Activated CD4-positive, CD25-positive, alpha-beta regulatory T cell treated with anti-CD3 and anti-CD28 coated beads, Interleukin-2, amount 50 U/mL, for 24 hours (primary cell): ENCODE measurements at places on chromosomes 2 and 18.

- ATAC-seq, result no peak
Observed at GRCh38 chr2:213740453-213740852, 456.2 kb downstream of the SPAG16 start.

DNA sequence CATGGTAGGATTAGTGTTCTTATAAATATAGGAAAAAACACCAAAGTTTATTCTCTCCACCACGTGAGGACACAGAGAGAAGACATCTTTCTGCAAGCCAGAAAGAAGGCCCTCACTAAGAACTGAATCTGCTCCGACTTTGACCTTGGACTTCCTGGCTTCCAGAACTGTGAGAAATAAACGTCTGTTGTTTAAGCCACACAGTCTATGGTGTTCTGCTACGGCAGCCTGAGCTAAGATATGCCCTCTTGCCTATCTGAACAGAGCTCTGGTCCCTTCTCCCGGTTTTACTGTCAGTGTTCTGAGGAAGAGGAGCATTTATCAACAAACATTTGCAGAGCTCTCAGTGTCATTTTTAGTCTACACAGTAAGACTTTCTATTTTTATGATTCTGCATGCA, 131.3 kb downstream of the DOK6 start:
- ATAC-seq, result no peak

DNA sequence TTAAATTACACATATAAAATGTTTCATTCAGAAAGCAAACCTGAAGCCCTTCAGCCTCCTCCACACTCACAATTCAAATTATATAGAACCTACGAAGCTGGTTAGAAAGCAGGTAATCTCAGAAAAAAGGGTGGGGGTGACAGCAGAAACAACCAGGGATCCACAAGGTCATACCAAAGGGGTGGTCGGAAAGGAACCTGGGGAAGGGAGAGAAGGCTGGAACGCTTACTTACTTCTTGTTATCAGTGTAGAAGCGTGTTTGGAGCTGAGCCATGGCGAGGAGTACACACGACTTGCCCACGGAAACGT, 316 bp downstream of the WDR12 start:
- ATAC-seq, result no peak

DNA sequence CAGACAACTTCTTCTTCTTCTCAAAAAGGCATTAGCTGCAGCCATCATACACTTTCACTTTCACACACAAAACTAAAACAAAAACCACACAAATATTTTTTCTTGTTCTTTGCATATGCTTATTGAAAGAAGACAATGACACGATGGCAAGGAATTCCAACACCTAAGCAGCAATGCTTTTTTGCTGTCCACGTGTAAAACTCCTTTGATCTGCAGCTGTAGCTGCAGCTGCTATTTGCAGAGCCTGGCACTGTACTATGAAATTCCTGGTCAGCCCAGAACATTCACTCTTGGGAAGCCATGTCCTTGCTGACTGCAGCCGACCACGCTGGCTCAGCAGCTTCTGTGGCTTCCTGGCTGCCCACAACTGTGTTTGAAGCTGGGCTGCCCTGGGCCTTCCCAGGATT, 316.2 kb downstream of the CDH2 start:
- ATAC-seq, result no peak

DNA sequence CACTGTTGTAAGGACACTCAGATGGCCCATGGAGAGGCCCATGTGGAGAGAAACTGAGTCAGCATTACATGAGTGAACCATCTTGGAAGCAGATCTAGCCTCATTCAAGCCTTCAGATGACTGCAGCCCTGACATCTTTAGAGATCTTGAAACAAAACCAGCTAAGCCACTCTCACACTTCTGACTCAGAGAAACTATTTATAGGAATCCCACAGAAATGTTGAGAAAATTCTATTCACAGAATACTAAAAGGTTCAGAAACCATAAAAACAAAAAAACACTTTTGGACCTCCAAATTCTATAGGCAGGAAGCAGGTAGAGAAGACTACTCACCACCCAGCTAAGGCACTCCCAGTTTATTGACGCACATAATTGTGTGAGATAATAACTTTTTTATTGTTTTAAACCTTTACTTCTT, 8.7 kb downstream of the TMEM169 start:
- ATAC-seq, result peak; percentile 90

GRCh38 chr2:223054193-223054781, 2.3 kb downstream of the KCNE4 start:
- no peak for ATAC-seq

DNA sequence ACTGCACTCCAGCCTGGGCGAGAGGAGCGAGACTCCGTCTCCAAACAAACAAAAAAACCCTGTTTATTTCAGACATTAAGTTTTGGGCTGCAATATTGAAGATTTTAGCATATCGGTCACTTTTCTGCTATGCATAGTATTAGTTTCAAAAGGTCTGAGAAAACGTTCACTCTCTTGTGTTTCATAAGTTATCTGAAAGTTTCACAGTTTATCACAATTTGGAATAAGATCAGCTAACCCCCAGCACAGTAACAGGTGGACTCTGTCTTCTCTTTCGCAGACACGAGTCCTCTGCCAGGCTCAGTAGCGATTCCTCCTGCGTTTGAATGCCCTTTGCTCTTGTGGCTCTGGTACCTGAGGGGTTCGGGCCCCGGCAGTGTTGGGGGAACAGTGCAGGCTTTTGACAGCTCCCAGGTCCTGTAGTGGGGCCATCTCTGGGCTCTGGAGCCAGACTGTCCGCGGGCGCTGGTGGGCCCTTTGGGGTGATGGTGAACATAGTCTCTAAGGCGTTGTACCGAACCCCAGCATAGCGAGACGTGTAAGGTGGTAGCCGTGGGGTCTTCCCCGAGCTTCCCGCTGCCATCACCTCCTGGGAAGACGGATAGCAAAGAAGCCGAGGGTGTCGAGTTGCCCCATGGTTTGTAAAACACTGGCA, 20.4 kb downstream of the NFATC1 start:
- no peak for ATAC-seq

GRCh38 chr2:19710230-19710629, 191.6 kb downstream of the TTC32 start:
- ATAC-seq, result no peak

- ATAC-seq, result no peak
Observed at GRCh38 chr2:201349601-201350000, 7.5 kb downstream of the FLACC1 start.

- no peak for ATAC-seq
Observed at GRCh38 chr2:58604096-58604495, 363.0 kb upstream of the FANCL start.

GRCh38 chr18:13444430-13445240, 226.1 kb downstream of the LDLRAD4 start:
- no peak for ATAC-seq

GRCh38 chr2:128726236-128726635, 407.6 kb upstream of the HS6ST1 start:
- no peak for ATAC-seq

DNA sequence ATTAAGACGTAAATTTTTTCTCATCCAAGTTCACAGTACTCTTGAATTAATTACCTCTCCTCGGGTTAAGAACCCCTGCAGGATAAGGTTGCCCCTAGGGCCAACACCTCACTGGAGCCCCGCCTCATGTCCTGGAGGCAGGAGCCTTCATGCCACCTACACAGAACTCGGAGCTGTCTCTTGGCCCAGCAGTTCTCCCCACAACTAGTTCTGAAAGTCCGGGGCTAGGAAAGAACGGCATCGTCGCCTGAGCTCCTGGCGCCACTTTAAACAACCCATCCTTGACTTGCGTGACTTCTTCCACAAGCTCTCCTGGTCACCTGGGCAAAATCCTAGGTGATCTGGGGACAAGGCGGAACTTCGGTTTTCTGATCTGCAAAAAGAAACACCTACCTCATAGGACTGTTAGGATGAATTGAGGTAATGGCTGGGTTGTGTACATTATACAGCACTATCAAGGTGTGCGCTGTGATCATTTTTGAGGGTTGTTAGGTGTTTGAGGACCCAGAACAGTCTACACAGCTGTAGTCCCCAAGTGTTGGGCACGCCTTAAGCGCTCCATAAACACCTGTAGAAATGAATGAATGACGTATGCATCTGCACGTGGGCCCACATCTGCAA, 641 bp upstream of the ITGA6 start:
- ATAC-seq, result no peak

- ATAC-seq, result no peak
Observed at GRCh38 chr2:141021109-141021508, 1109.7 kb downstream of the LRP1B start.

DNA sequence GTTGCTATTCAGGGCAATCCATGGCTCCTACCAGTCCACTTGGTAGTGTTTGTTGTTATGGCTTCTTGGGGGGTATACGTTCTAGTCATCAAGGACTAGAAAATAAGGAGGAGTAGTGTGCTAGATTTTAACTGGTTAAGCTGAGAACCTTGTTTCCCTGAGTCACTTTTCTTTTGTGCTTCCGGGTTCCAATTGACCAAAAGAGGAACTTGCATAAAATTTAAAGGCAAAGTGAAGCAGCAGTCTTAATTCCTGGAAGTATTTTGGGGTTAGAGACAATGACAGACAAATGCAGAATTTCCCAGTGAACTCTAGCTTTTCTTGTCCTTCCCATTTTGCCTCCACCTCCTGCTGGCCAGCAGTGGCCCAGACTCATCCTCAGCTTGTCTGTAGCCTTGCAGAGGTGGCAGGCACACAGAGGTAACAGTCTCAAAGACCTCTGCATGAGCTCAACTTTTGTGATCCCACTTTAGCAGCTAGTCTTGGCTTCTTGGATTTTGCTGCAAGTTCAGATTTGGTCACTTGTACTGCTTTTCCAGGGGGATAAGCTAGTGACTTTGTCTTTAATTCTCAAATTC, 1105.8 kb upstream of the NXPH2 start:
- no peak for ATAC-seq

GRCh38 chr2:34266908-34267697, 668.0 kb upstream of the FAM98A start:
- ATAC-seq, result no peak

DNA sequence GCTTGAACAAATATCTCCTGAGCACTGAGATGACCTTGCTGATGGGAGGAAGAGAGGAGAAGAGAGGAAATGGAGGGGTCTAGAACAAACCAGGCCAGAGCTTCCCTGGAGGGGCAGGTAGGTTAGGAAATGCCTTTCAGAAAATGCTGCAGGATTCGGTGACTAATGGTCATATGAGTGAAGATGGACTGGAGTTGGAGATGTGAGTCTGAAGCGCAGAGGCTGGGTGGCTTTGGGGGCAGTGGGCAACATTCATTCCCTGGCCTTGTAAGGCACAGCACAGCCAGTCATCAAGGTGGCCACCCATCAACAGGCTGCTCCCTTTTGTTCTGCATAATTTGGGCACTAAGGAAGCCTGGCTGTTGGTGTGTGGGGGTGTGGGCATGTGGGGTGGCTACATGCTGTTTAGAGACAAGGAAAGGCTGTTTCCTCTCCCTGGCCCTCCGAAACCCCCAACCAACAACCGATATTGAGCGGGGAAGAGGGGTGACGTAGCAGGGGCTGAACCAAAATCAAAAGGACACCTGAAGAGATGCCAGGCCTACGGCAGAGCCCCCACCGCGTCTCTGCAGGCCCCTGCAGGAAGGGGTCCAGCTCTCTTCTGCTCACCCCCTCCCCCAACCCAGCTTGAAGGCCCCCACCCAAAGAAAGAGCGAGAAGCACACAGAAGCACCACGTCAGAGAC, 1.5 kb downstream of the SLC30A3 start:
- no peak for ATAC-seq

- ATAC-seq, result no peak
Observed at GRCh38 chr2:128365217-128365905, 46.7 kb upstream of the HS6ST1 start.

DNA sequence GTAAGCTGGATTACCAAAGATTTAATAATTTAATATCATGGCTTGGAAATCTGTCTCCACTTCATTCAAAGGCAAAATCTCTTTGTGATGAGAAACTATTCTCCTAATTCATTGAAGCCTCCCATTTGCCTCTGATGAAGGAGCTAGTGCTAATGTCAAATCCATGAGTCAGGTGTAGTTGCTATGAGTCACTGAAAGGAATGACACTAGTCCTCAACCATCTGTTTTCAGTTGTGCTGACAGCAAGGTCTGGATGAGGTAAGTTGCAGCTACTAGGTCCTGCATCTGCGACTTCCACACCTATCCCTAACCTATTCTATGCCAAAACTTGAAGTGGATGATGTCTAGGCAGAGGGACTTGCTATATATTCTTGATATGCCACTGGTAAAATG, 324.0 kb upstream of the UBE2E3 start:
- ATAC-seq, result no peak
